ENCODE measurements at places on chromosomes 6 and 20.

- no peak for DNase-seq
Measured at GRCh38 chr20:47682028-47682783, 103.1 kb downstream of the SULF2 start.

DNA sequence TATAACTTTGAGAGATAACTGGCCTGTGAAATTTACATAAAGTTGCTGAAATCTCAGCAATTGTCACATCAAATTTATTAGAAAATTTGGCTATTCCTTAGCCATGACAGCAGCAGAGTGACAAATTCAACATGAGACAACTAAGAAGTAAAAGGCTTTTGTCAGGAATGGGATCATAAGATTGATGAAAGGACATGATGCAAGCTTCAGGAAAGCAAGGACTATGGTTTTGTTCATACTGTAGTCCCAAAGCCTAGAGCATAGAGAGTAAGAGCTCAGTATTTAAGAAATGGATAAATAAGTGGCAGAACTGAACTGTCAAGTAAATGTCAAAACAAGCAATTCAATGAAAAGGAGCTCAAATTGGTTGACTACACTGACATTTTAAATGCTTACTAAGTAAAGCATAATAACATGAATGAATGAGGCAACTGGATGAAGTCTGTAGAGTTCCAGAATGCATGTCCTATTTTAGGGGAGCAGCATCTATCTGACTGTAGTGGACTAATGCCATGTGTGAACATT is 12.6 kb downstream of the PGM3 start:
- DNase-seq, result no peak

DNA sequence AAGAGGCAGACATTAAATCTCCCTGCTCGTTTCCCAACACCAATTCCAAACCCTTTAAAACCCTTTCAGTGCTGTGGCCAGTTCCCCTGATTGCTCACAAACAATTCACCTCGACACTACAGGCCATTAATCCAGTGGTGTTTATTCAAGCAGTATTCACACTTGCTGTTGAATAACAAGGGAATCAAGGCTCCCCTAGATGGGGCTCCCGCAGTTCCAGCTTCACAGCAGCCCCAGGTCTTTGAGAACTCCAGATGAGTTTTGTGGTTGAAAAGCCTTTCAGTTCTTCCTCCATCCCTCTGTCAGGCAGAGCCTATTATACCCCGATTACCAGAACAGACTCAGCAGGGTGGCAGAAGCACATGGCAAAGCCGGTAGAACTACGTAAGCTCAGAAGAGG is 36.2 kb downstream of the JAG1 start:
- DNase-seq, result no peak

DNA sequence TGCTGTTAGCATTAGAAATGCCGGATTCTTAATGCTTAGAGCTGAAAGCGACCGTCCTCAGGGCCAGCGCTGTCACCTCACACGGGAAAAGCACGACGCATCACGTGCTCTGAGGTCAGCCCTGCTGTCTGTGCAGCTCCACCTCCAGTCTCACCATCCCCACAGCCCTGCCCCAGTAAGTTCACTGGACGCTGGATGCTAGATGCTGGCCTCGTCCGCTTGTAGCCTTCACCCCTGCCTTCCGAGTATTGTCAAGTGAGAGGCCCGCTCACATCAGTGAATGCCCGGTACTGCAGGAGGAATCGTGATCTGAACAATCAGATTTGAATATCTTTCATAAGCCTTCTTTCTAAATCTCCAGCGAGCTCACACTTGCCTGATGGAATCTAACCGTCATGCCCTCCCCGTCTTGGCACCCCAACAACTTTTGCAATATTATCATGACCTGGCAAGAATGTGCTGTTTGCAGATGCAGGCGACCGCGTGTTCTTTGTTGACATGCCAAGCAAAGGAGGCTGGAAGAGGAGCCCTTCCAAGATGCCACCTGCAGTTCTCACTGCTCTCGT is 64.9 kb downstream of the DLL1 start:
- no peak for DNase-seq

- no peak for DNase-seq
Measured at GRCh38 chr20:6993011-6993410, 225.5 kb downstream of the BMP2 start.

- no peak for DNase-seq
Measured at GRCh38 chr6:35275744-35276260, 16.3 kb downstream of the ZNF76 start.

DNA sequence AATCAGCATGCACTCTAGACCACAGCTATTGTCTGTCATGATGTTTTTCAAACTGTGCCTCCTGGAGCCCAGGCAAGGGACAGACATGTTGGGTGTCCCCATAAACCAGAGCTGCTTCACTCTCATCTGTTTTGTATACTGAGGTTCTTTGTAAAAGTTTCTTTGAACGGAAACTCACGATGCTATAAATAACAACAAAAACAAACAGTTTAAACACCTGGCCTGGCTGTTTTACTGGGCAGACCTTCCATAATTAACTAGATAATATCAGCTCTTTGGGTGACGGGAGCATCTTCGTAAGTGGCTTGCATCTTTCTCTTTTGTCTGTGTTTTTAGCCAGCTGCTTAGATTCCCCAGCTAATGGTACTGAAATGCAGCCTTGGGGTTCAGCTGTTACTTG is 190.3 kb downstream of the ZDHHC14 start:
- no peak for DNase-seq

- DNase-seq, result no peak
Measured at GRCh38 chr6:3284436-3284876, 25.7 kb downstream of the PSMG4 start.

- DNase-seq, result no peak
Measured at GRCh38 chr6:169289257-169289618, 35.6 kb upstream of the THBS2 start.

- DNase-seq, result no peak
Measured at GRCh38 chr6:15462256-15462655, 200.6 kb downstream of the DTNBP1 start.

GRCh38 chr6:166286839-166287271 is 21.3 kb downstream of the PRR18 start:
- no peak for DNase-seq

- DNase-seq, result no peak
Measured at GRCh38 chr6:94289131-94289530, 869.8 kb upstream of the EPHA7 start.

DNA sequence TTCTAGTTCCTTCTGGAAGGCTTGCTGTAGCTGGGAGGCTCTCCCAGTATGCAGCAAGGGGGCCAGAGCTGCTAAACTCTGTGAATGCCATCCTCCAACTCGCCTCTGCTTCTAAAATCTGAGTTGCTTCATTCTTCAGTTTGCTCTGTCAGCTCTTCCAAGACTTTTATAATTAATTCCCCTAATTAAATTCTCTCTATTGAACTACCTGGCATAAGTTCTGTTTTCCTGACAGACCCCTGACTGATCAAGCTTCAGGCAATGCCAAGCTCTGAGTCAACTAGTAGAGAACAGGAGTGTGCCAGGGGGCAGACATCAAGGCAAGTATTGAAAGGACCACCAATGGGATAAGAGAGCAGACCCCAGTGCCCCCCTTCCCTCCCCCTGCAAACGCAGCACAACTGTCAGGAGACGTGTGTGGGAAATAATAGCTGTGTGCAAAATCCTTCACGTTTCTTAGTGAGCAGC is 109.3 kb upstream of the TAB2 start:
- DNase-seq, result no peak

DNA sequence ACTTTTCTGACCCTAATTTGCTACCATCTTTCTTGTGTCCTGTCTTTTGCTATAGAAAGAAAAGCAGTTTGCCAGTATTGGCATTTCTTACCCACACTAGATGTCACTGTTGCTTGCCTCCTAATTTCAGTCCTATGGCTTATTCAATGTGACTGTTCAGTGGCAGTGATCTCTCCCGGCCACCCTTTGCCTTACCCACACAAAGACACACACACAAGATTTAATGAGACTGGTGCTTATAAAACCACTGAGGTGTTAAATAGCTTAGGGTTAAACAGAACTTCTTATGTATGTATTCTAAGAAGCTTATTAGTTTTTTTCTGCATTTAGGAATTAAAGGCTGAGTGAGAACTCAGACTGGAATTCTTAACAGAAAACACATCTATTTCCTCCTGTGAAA is 233.6 kb upstream of the ASCC3 start:
- DNase-seq, result no peak

DNA sequence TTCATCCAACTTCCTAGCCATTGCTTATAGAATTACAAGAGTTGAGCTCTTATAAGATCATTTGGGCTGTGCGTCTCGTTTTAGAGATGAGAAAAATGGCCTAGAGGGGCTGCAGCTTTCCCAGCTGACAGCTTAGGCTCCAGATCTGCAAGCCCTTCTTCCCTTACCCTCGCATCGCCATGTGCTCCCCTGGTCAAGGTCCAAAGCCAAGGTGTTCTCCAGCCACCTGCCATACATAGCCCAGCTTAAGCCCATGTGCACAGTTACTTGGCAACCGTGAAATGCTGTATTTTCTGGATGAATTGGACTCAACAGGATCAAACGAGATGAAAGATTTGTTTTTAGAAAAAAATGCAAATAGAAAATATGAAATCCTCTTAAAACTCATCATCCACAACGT is 7.9 kb downstream of the MAP3K4 start:
- DNase-seq, result no peak

DNA sequence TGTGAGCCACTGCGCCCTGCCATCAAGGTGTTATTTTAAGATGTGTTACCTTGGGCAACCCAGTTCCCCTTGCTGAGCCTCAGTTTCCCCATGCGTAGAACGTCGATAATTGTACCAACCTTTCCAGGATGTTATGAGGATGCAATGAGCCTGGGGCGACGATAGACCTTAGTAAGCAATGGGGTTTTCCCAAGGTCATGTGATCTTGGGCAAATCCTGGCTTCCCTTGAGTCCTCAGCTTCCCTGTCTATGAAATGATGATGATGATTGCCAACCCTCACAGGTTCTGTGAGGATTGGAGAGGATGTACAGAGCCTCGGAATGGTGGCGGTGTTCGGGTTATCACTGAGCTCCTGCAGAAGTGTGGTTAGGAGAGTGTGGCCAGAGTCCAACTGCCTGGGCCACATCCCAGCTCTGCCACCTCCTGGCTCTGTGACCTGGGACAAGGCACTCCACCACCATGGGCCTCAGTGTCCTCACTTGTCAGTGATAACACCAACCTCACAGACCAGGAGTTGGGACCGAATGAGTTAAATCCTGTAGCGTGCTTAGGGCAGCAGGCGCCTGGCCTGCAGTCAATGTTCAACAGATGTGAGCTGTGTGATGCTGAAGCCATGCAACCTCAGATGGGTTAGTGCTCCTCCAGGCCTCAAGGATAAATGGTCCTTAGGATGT is 23.4 kb downstream of the SIRPA start:
- no peak for DNase-seq

- DNase-seq, result no peak
Measured at GRCh38 chr20:8790442-8791074, 278.3 kb upstream of the PLCB4 start.

- DNase-seq, result no peak
Measured at GRCh38 chr20:51862796-51863195, 60.5 kb upstream of the SALL4 start.

GRCh38 chr6:76230711-76231110 is 158.2 kb upstream of the IMPG1 start:
- DNase-seq, result no peak

DNA sequence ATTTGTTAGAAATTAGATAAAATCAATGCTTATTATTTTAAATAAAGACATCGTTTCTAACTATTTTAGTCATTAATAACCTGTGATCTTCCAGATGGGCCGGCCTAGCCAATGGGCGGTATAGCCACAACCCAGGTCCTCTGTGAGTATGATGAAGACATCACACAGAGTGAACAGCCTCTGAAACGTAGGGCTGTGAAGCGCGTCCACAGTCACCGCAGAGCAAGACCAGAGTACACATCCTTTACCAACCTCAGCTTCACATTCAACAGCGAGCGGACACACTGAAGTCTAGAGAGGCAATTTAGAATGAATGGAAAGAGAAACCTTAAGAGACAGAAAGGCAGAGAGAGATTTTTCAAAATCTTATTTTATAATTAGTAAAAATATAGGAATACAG is 125.0 kb upstream of the RPS6KA2 start:
- no peak for DNase-seq

DNA sequence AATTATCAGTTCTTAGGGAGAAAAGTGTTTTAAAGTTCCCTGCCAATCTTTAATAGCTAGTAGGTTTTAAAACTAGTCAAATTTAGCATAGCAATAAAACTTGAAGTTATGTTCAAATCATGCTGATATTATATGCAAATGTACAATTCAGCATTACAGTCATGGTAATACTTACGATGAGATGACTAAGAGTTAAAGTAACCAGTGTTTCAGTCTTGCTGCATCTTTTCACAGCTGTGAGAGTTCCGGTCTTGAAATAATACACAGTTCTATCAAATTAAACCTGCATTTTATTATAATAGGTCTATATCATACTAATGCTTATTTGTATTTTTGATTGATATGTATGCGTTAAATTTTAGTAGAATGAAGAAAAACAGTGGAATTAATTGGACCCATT is 26.1 kb downstream of the POPDC3 start:
- DNase-seq, result no peak

DNA sequence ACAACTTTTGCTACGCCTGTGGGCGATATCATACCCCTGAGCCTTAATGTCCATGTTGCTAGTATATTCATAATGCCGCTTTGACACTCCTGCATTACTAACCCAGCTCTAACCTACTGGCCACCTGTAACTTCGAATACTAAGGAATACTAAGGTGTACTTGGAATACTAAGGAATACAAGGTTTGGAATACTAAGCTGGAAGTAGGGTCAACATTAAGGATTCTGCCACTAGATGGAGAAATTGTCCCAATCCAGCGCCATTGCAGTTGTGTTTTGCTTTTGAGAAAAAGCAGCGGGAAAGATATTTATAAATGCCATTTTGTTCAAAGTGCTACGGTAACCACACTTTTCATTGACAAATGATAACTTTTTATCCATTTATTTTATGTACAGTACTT is 10.7 kb downstream of the TBXT start:
- no peak for DNase-seq

DNA sequence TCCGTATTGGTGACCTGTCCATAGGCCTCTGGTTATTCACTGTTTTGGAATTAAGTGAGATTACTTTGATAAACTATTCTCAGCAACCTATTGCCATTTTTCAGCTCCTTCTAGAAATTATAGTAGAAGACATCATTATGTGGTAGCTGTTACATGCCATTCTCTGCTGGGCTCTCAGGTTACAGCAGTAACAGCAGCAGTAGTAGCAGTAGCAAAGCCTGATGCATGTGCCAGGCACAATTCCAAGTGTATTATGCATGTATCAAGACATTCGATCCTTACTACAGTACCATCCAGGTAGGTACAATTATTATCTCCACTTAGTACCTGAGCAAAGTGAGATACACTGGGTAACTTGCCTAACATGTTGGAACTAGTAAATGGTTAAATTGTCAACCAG is 74.3 kb downstream of the RPS12 start:
- DNase-seq, result no peak

DNA sequence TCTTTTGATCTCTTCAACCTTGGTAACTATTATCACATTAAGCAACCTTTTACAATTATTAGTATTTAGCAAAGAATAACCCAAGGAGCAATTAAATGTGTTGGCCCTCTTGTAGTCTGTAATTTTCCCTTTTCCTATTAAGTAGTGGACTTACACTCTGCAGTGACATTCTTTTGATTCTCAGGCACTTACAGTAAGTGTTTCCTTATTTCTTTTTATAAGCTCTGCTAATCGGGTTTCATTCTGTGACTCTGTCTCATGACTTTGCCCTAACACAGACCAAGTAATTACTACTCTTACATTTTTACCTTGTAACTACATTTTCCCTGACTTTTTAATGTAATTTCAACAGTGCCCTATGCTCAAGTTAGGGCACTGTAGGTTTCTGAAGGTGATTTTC is 104.0 kb upstream of the EPHA7 start:
- no peak for DNase-seq

GRCh38 chr20:54560357-54560756 is 85.0 kb downstream of the DOK5 start:
- DNase-seq, result no peak

- DNase-seq, result no peak
Measured at GRCh38 chr6:25340431-25341202, 61.4 kb downstream of the CARMIL1 start.

All from stimulated activated CD4-positive, alpha-beta T cell treated with anti-CD3 and anti-CD28 coated beads, Interleukin-1b, Interleukin-23, amount 100 ng/mL, for 1 hour (primary cell).